ENCODE measurements at places on chromosomes 12 and 14.

DNA sequence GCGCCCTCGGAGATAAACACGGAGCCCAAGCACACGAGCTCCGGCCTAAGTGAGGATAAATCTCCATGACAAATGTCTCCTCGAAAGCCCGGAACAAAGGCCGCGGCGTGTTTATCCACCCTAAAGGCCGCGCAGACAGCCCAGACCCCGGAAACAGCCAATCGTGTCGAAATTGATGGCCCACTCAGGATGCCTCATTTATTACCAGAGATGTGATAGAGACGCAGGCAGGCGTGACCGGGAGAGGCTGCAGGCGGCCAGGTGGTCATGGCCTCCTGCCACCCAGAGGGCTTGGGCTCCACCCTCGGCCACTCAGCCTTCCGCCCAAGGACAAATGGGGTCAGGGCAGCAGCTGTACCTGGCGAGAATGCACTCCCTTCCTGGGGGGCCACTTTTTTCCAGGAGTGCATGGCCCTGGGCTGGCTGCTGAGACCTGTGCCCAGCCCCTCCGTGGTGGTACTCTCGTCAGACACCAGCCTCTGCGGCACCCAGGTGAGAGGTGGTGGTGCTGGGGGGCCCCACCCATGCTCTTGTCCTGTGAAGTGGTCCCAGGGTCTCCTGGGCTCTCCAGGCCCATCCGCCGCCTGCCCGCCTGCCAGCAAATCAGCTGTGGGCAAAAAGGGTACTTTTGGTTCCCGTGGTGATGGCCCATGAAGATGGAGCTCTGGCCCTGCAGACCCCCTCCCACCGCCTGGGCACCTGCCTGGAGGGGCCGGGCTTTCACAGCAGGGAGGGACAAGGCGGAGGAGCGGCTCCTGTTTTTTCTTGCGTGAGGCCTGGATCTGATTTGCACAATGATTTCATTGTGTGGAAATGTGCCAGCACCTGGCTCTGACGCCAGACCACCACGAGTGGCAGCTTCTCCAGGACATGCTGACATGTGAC lies 211.5 kb upstream of the C14orf180 start:
- DNase-seq: no peak

GRCh38 chr14:64970041-64970440 lies 2.1 kb downstream of the RAB15 start:
- DNase-seq: no peak

- DNase-seq: no peak
These were observed 53.3 kb downstream of the BCAT1 start for GRCh38 chr12:24895612-24896011.

DNA sequence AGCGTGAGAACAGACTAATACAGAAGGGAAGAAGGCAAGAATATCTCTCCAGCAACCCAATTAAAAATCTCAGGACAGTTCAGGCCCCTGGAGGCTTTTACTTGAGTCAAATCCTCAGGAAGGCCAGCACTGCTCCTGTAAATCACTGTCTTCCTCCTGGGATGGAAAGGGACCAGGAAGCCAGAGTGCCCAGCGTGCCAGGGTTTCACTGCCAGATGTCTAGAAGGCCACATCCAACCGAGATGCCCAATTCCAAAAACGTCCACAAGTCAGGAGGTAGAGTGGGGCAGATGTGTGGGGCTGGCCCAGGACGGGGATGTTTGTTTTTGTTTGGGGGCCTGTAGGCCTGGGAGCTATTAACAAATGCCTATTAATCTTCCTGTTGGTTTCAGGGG lies 332.0 kb downstream of the MED13L start:
- no peak for DNase-seq

GRCh38 chr14:48714366-48714765 lies 871.8 kb downstream of the RPS29 start:
- no peak for DNase-seq

GRCh38 chr14:64610049-64610746 lies 60.4 kb downstream of the PPP1R36 start:
- DNase-seq: no peak

DNA sequence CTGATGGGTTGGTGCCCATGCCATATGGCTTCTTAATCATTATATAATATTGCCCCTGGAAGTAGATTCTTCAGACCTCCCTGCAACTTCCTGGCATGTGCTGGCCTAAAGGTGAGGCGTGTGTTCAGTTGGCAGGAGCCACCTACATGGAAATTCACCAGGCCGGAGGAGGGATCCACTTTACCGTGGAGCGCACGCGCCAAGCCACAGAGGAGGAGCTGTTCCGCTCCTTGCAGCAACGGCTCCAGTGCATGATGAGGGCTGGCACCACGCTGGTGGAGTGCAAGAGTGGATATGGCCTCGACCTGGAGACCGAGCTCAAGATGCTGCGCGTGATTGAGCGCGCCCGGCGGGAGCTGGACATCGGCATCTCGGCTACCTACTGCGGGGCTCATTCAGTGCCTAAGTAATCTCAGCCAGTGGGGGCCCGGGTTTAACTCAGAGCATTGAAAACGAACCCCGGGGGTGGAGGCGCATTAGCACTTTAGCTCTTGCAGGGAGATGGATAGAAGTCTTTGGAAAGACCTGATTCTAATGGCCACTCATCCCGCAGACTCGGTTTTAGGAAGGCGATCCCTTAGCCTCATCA lies 13.5 kb downstream of the AMDHD1 start:
- DNase-seq: no peak

DNA sequence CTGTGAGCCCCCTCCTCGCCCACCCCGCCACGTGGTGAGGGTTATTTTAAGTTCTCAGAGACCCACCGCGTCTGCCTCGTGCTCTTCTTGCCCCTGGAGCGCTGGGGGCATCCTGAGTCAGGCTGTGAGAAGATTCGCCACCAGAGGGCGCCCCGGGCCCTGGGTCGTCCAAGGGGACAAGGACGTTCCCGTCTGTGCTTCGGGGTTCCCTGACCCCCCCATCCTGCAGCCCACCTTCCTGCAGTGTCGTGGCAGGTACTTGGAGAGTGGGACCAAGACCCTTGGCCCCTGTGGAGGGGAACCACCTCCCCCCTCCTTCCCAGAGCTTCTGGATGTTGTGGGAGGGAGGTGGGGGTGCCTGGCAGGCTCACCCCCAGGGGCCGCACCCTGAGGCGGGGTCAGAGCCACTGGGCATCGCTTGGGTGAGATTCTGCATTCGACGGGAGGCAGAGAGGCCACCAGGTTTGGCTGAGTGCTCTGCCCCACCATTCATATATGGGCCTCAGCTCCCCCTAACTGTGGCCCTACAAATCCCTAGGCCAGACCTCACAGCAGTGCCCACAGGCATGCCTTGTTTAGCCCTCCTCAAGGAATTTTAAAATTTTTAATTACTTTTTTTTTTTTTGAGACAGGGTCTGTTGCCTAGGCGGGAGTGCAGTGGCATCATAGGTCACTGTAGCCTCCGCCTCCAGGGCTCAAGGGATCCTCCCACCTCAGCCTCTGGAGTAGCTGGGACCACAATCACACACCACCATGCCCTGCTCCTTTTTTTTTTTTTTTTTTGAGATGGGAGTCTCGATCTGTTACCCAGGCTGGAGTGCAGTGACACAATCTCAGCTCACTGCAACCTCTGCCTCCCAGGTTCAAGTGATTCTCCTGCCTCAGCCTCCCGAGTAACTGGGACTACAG lies 17.0 kb downstream of the RHOF start:
- peak; percentile 88 for DNase-seq

- DNase-seq: no peak
These were observed 30.6 kb upstream of the OSBPL8 start for GRCh38 chr12:76590131-76590530.

GRCh38 chr12:113587720-113588119 lies 116.0 kb upstream of the LHX5 start:
- no peak for DNase-seq

DNA sequence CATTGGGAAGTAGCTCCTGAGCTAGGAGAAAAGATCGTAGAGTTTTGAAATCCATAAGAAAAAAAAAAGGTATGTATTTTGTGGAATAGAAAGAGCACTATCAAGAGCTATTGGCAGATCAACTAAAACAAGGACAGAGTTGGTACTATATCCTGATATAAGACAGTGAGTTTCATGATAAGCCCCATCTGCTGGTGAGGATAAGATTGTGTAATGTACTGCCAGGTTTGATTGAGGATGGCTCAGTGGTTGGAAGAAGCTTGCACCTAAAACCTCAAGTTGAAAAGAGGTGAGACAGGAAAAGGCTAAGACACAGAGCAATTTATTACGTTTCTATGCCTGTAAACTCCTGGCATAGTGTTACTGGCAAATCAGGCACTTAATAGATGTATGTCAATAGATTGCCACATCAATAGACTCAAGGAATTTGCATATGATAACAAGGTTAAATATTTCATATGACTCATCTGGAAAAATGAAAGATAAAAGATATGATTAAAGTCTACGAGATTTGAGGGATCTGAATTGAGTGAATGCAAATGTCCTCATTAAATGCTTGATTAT lies 525.6 kb downstream of the FLRT2 start:
- no peak for DNase-seq

GRCh38 chr14:74364271-74364880 lies 16.1 kb downstream of the VRTN start:
- no peak for DNase-seq

DNA sequence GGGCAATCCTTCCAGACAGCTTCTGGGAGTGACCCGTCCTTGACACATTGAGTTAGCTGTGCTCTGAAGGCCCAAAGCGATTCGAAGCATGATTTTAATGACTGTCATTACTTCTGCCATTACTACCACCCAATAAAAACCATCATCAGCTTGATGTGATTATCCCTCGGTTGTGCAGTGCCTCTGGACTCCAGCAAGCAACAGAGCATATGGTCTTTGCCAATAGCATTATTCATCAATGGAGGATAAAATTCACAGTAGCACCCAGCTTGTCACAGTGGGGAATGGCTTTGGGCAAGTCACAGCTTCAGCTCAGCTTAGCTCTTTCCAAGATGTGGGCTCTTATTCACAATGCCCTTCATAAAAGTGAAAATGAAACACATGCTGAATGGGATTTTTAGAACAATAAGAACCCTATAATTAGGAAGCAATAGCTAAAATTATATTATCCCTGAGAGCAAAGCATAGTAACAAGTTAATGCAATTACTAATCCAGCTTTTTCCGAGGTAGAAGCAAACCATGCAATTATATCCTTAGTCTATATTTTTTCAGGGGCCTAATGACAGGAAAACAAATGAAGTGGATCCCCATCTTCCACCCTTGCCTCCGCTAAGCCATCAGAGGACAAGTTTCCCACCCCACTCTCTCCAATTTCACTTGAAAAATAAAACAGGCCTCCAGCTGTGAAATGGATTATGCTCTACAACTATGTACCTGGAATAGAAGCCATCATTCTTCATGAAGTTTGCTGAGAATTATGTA lies 163.0 kb upstream of the EEA1 start:
- no peak for DNase-seq

- peak; percentile 60 for DNase-seq
These were observed 25.7 kb upstream of the LRP1-AS start for GRCh38 chr12:57173089-57173488.

GRCh38 chr12:49059299-49060171 lies 1.1 kb downstream of the KMT2D start:
- peak; percentile 62 for DNase-seq

- peak; percentile 24 for DNase-seq
These were observed 2.3 kb downstream of the CDK17 start for GRCh38 chr12:96397756-96398423.

DNA sequence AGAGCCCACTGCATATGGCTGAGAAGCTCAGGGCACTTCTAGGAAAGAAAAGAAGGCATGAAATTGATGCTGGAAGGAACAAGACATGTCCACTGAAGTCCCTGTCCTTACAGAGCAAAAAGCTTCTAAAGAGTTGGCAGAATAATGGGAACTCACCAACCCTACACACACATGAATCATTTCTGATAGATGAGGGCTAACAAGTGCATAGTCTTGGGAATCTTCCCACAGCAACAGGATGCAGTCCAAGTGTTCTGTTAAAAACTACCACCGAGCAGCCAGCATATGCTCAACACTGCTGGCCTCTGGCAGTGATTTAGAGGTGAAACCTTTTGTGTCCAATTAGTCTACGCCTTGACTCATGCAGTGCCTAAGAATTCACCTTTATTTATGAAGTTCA lies 44.8 kb downstream of the RHOJ start:
- DNase-seq: peak; percentile 48

DNA sequence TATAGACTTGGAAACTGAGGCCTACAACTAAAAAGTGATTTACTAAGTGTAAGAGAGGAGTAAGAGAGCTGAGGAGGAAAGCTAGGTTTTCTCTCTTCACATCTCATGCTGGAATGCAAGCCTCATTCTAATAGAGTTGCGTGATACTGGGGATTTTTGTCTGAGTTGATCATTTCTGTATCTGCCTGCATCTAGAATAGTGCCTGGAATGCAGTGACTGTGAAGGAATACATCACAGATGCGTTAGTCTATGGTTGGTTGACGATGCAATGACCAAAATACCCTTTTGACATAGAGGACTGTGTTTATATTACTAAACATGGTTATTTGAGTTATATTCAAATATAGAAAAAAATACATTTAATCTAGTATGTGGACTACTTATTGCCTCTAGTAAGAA lies 9.2 kb upstream of the TMEM117 start:
- peak; percentile 3 for DNase-seq

- no peak for DNase-seq
These were observed 362.5 kb downstream of the SYT1 start for GRCh38 chr12:79227091-79227490.

- DNase-seq: no peak
These were observed 57.0 kb downstream of the SMUG1 start for GRCh38 chr12:54131641-54132280.

GRCh38 chr12:131829791-131830334 lies 1.7 kb downstream of the MMP17 start:
- DNase-seq: peak; percentile 26

DNA sequence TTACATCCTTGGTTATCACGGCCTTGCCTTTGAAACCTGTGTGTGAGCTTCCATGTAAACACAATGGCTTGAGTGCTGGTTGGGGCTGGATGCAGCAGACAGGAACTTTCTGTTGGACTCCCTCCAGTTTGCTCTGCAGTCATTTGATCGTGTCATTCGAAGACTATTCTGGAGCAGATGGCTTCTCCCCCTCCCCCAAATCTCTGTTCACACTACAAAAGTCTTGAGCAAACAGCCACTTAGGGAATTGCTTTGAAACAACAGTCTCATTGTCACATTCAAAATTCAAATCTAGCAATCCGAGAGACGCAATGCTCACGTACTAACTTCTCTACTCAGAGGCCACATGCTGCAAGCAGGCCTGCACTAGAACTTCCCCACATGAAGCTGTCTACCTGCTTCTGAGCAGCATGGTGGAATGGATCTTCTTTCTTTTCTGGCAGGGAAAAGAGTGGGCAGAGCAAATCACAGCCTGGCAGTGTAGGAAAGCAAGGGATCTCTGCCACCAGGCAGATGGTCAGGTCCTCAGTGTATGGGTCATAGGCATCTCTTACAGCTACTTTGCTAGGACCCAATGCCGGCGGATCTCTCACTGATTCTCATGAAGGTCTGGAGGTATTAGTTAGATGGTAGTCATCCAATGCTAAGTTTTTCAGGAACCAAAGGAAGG lies 214.2 kb downstream of the PPM1H start:
- DNase-seq: peak; percentile 42

DNA sequence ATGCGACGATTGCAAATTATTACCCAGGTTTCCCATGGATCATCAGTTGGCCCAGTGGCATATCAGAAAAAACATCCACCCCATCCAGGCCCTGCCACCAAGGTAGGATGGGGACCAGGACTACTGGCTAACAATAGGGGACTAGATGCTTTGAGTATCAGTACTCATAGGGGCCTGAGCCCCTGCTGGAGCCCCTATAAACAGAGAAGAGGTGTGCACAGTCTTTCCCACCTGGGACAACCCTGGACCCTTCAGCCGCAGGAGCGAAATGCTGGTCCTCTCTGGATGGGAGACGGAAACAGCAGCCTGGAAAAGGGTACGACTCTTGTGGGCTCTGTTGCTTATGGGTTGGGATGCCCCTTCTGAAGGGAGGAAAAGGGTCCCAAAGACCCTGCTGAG lies 5.7 kb downstream of the DHH start:
- DNase-seq: no peak

All from GM03348 (cell line).